HS-5 (cell line): ENCODE measurements at places on chromosomes 1 and 21.

DNA sequence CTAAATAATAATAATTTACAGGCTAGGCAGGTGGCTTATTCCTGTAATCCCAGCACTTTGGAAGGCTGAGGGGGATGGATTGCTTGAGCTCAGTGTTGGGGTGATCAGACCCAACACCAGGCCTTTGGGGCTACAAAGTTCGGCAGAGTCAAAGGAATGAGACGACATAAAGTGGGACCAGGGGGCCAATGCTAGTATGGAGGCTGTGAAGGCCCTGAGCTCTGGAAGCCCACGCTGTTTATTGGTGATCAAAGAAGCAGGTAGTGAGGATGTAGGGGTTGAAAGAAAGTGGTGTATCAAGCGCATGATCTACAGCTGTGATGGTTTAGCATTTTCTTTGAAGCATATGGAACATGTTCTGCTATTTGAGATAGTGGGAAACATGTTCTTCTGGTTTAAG lies 5.6 kb downstream of the BTBD8 start:
- DNase-seq: no peak

- DNase-seq: peak; percentile 29
These were observed 255.8 kb upstream of the CACYBP start for GRCh38 chr1:174743654-174744561.

DNA sequence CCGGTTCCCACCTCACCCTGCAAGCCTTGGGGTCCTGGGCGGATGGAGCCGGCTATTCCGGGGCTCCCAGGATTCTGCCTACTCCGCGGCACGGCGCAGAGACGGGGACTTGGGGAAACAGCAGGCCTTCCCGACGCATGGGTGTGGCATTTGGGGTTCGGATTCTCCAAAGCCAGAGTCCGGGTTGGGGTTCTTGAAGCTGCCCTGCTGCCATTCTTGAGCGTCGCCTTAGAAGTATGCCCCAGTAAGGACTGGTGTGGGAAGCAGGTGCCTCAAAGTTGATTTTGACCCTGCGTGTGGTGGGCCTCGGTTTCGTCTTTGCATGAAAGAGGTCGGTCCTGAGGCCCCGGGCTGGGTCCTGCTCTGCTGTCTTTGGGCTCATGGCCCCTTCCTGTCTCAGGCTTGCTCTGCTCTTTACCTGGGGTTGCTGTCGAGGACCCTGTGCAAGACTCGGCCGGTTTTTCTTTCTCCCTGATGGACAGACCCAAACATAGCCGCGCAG lies 696 bp downstream of the GUK1 start:
- no peak for DNase-seq

GRCh38 chr1:227844320-227845146 lies 29.1 kb downstream of the PRSS38 start:
- DNase-seq: no peak

DNA sequence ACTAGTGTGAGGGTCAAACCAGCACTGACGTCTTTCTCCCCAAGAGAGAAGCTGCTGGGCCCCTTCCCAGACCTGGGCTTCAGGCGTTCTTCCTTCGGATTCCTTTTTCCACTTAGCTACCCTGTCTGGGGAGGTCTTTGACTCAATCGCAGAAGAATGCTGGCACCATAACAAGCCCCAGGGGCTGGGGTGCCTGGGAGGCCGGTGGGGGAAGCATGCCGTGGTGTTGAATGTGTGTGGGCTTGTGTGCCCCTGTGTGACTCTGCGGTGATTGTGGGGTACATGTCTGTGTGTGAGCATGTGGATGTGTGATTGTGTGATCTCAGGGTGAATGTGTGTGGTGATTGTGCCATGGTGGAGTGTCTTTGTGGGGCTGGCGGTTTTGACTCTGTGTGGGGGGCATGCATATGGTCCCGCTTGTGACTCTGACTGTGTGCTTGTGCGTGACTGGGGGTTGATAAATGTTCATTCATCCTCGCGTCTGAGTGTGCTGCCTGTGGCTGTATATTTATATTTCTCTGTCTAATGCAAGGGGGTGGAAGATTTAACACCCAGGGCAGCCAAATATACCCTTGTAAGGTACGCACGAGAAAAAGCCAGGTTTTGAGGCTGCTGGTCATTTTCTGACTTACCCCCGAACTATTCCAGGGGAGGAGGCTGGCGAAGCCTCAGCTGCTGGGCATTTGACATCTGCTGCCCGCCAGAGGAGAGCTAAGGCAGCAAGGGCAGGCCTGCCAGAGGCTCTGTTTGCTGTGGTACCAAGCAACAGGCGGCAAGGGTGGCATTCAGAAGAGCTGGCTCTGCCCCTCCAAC lies 1.1 kb upstream of the SYNC start:
- DNase-seq: peak; percentile 57

DNA sequence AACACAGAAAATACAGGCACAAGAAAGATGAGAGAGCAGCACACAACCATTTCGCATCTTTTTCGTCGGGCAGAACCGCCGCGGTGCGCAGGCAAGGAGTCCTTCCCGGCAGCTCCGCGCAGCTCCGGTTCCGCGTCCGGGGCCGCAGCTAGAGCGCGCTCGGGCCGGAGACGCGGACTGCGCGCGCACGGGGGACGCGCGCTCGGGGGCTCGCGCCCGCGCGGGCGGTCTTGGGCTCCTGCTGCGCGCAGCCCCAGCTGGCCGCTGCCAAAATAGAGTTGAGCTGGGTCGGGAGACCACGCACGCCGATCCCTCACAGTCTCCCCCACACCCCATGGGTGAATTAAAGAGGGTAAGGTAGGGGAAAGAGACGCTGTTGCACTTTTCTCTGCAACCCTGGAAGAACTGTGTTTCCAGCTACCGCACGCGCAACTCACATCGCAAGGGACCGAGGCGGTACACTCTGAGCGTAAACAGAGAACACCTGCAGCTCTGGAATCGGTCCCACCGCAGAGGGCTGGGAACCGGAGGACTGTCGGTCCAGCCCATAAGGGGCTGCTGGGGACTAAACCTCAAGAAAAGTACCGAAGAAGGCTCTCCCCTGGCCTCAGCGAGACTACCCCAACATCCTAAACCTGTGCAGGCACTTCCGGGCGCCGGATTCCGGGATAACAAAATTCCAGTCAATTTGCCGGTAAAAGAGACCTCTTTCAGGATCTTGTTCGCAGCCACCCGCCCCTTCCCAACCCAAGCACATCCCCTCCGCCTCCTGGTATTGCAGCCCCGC lies 1.7 kb downstream of the NR5A2 start:
- no peak for DNase-seq

DNA sequence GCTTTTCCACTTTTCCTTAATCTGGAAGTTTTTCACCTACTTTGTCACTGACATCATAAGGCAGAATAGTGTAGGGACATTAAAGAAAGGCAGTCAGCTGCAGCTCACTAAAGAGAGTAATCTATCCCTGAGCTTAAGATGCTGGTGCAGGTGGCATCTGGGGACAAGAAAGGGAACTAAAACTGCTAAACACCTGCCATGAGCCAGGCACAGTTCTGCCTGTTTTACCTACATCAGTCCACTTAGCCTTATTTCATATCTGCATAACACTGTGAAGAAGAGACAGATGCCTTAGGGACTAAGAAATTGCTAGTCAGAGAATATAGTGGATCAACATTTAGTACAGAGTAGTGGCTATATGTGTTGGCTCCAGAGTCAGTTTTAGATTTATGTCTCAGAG lies 88.1 kb downstream of the GPATCH2 start:
- no peak for DNase-seq

DNA sequence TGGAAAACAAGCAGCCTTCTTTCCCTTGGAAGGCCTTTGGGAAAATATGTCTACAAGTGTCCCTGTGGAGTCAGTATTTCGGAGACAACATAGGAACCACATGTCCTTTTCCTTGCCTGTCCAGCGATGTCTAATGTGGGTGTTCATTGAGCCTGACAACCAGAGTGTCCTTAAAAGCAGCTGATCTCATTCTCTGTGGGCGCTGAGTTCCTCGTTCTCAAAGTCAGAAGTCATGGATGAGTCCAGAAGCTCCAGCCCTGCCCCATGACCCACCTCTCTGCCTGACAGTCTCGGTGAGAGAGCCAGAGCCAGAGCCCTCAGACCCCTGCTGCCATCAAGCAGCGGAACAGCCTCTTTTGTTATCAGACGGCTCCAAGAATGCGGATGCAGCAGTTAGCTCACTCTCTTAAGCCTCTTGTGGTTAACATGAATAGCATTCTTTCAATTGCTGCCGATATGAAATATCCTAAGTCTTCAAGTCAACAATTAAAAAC lies 329.2 kb downstream of the TGFB2 start:
- DNase-seq: no peak

DNA sequence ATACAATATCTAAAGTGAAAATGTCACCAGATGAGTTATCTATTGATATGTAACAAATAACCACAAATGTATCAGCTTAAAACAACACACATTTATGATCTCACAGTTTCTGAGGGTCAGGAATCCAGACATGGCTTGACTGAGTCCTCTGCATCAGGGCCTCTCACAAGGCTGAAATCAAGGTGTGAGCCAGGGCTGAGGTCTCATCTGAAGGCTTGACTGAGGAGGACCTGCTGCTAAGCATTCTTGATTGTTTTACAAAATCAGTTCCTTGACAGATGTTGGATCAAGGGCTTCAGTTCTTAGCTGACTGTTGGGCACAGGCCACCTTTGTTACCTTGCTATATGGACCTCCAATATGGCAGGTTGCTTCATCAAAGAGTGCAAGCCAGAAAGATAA lies 483.7 kb downstream of the CAMTA1 start:
- no peak for DNase-seq

DNA sequence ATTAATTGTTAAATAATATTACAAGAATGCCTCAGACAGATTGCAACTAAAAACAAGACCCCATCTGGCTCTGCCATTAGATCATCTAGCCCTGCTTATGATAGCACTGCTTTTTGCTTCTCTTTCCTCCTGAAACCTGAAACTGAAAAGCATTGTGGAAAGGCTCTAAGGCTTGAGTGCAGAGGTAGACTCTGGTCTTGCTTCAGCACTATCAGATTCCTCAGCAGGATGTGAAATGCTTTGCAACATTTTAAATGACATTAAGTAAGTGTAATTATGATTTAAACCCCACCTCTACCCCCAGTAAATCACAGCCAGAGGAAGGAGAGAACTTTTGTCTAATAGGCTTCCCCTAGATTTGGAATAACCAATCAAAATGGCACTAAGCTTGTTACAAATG lies 32.9 kb downstream of the PHC2 start:
- no peak for DNase-seq

- DNase-seq: no peak
These were observed 55.1 kb downstream of the DISP3 start for GRCh38 chr1:11533790-11534787.

DNA sequence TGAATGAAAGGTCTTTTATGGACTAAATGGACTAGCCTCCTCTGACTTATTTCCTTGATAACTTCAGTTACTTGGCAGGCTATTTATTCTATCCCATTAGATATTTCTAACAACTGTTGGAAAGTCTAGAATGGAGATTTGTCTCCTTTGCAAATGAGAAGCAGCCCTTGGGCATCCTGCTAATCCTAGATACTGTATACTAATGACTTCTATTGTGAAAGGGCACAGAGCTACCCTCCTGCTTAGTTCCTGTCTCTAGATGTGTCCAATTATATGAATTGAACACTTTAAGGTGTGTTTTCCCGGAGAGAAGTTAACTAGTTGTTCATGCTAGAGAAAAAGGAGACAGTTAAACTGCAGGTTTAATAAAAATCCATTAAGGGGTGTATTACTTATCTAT lies 10.2 kb upstream of the NCMAP start:
- no peak for DNase-seq

- peak; percentile 59 for DNase-seq
These were observed 29.4 kb downstream of the ALG14 start for GRCh38 chr1:95043141-95043980.

DNA sequence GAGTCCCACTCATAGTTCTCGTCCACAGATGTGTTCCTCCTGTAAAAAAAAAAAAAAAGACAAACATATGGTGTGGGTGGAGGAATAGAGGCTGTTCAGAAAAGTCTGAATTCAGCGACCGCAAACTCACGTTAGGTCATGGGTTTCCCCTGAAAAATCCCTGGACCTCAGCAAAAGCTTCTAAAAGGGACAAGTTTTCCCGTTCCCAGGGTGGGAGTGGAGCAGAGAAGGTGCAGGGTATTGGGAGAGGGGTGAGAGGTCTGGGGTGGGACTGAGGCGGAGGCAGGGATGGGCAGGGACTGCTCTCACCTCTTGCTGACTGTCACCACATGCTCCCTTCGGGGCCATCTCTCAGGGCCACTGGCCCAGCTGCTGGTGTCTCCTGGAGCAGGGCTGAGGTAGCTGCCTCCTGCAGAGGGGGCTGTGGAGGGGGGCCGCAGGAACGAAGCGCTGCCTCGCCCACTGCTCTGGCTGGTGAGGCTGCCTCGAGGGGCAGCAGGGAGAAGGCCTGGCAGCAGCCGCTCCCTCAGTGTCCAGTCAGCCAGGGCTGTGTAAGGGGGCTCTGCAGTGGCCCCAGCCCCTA lies 2.6 kb upstream of the TAGLN2 start:
- no peak for DNase-seq

DNA sequence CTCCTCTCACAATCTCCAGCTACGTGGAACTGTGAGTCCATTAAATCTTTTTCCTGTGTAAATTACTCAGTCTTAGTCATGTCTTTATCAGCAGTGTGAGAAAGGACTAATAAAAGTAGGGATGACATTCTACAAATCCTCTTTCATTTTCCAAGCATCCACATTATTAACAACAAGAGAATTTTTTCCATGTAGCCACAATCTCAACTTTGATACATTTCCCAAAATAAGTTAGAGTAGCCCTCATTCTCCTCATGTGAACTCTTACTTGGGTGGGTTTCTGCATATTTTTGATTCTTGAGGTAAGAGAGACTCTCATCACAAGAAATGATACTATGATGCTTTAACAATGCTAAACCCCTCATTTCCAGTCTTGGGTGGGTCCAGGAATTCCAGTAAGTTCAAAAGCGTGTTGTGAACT lies 52.8 kb downstream of the TNFSF18 start:
- DNase-seq: no peak

GRCh38 chr1:222926566-222926965 lies 111.7 kb downstream of the DISP1 start:
- no peak for DNase-seq

- no peak for DNase-seq
These were observed 306.0 kb upstream of the KAZN start for GRCh38 chr1:14292520-14292919.

GRCh38 chr1:59173721-59174120 lies 123.2 kb upstream of the FGGY start:
- peak; percentile 89 for DNase-seq

GRCh38 chr1:69438056-69438795 lies 129.5 kb upstream of the LRRC7 start:
- DNase-seq: no peak

DNA sequence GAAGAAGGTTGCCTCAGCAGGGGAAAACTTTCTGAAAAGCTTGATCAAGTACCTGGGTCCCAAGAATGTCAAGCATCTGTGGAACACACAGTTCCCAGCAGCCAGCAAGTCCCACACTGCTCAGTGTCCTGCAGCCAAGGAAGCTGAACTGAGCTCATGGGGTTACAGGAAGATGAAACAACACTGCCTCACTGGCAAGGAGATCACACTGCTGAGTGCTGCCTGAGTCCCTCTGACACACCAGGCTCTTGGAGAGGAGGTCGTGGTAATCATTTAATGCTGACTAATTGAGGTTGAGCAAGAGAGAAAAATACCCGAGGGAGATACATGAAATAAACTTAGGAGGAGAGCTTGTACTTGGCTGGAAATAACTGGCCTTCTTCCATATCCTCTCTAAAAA lies 75.2 kb downstream of the MPZL1 start:
- peak; percentile 95 for DNase-seq

GRCh38 chr1:210690236-210690635 lies 361.5 kb downstream of the HHAT start:
- DNase-seq: no peak

GRCh38 chr1:3695326-3696217 lies 43.3 kb downstream of the TP73 start:
- DNase-seq: no peak
